NCI-H187 treated with DMSO at 0.1 percent for 48 hours (cell line): ENCODE measurements at places on chromosomes 4 and X.

DNA sequence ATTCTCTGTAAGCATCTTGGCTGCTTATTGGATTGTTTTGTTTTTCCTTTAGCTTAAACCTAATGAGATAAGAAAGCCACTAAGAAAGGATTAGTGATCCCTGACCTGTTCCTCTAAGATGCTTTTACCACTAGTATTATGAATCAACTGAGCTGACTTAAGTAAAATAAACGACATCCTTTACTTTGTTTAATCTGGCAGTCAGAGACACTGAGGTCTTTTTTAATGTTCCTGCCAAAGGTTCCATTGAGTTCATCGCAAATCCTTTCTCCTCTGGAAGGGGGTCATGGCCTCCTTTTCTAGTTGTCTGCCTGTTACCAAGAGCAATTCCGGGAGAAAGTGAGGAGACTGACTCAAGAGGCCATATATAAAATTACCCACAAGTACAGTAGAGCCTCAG lies 1038.3 kb upstream of the SLIT2 start:
- no peak for DNase-seq

GRCh38 chrX:30220661-30221060 lies 5.3 kb downstream of the MAGEB2 start:
- no peak for DNase-seq

GRCh38 chr4:148116264-148116663 lies 325.9 kb downstream of the NR3C2 start:
- DNase-seq = no peak

DNA sequence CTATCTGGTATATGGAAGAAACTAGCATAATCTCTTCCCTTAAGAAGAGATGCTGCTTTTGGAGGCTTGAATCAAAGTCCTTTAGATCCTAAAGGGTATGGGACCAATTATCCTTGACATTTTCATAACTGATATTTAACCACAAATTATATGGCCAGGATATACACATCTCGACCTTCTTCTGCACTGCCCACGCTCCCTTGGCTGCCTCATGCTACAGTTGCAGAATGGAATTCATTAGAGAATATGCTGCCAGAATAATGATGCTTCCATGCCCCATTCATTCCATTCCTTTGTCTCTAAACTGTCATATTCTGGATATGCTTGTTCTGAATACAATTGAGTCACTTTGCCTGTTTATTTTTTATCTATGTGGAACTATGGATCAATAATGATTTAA lies 157.1 kb upstream of the PACRGL start:
- DNase-seq = no peak

GRCh38 chr4:109432696-109433095 lies 919 bp upstream of the SEC24B start:
- DNase-seq = no peak

GRCh38 chr4:100244347-100244746 lies 54.1 kb upstream of the DDIT4L start:
- no peak for DNase-seq

DNA sequence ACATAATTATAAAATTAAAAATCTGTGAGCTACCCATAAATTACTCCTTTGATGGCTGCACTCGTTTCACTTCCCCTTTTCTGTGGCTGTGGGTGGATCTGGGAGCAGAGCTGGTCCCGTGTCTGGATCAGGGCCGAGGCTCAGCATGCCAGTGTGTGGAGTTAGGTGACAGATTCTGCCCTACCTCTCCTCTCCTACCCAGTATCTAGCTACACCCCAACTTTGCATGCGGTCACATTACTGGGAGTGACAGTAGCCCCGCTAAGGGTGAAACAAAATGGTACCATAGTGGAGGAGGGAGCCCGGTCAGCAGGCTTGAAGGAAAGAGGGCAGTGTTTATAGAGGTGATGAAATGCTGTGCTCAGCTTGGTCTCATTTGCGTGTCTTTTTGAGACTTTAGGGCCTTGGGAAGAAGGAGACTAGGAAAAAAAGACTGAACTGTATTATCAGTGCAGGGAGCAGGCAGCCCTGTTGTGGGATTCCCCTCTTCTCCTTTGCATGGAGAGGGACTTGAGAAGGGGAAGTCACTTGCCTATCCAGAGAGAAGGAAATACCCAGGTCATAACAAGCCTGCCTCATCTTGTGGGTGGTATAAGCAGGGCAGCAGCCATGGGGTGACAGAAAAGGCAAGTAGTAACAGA lies 48.4 kb downstream of the ARHGAP10 start:
- no peak for DNase-seq

DNA sequence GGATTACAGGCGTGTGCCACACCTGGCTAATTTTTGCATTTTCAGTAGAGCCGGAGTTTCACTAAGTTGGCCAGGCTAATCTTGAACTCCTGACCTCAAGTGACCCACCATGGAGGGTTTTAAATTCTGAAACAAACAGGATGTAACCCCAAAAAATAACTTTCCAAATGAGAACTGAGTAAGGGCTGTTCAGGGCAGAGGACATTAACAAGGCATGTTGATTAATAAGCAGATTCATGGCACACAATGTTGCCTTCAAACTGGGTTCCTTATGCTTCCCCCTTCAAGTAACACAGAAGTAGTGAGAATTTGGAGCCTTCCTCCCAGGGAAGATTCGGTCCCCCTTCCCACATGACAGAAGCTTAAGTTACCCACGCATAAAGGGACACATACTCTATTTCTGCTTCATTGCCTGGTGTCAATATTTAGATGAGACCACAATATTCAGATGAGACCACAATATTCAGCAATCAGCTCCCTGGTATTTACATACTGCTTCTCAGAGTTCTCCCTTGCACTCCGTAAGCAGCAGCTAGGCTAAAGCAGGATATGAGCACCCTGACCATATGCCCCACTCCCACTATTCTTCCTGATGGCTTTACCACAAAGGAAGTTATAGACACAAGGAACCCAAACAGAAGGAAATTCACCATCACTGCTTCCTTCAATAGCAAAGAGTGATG lies 21.4 kb downstream of the GRSF1 start:
- DNase-seq = no peak

DNA sequence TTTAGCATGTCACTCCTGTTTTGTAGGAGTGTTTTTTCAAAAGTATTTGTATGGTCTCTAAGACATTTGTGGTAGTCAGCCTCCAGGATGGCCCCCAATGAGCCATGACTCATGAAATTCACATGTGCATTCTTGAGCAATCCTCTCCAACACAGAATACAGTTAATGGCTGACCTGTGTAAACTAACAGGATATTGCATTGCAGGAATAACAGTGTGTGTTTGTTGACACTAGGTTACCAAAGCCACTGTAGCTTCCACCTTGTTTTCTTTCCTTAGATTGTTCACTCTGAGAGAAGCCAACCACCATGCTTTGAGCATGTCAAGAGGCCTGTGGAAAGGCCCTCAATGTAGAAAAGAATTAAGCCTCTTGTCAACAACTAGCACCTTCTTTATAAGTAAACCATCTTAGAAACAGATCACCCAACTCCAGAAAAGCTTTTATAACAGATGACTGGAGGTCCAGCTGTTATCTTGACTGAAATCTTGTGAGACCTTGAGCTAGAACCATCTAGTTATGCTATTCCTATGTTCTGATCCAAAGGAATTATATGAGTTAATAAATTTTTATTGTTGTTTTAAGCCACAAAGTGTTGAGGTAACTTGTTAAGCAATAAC lies 28.5 kb downstream of the TBCK start:
- DNase-seq = no peak
